Stimulated activated CD8-positive, alpha-beta memory T cell treated with anti-CD3 and anti-CD28 coated beads, Interleukin-15, amount 100 ng/mL, for 1 hour (primary cell): ENCODE measurements at places on chromosomes 7 and 10.

DNA sequence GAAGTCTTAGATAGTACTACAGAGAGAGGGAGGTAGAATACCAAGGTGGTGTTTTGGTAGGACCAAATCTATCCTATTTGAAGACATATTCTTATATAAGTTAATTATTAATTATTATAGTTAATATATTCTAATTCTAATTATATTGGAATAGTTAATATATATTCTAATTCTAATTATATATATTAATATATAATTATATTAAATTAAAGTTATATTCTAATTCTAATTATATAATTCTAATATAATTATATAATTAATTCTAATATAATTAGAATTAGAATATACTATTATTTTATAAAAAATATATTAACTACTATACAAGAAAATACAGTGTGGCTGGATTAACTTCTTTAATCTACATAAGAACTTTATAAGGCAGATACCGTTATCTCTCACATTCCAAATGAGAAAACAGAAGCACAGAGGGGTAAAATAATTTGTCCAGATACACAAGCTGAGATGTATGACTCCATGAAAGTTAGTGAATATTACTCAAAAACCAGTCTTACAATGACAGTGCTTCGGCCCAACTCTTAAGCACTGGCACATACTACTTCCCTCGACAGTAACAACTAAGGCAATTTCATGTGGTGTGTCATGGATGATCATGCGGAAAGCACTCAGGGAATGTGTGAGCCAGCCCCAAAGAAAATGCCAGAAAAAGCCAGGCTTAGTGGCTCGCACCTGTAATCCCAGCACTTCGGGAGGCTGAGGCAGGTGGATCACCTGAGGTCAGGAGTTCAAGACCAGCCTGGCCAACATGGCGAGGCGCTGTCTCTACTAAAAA is 42.6 kb downstream of the TYW1B start:
- DNase-seq, result no peak

DNA sequence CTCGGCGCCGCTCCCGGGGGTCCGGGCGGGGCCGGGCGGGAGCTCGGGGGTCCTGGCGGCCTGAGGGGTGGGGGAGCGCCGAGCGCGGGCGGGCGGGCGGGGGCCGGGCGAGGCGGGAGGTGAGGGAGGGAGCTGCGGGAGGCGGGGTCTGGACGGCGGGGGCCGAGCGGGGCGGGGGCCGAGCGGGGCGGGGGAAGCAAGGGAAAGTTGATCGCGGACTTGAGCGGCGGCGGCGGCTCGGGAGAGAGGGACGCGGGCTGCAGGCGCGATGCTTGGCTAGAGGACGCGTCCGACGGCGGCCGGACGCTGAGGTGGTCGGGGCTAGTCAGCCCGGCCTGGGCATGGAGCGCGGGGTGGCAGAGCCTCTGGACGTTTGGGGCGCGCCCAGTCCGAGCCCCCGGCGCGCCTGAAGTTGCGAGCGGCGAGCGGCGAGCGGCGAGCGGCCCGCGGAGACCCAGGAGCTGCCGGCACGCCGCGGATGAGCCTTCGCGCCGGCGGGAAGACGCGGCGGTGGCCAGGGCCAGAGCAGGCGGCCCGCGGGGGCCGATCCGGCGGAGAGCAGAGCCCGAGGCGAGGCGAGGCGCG is at the start of gene CDH23:
Gene CDH23 (plus strand): TSS at position 210 of the 585 bp plus-strand sequence. CDS start 42,912 bp downstream, outside the sequence.
- no peak for DNase-seq

- DNase-seq, result no peak
Observed at GRCh38 chr10:117175215-117175900, 21.9 kb upstream of the KCNK18 start.

GRCh38 chr7:111517549-111517951 is 44.7 kb downstream of the IMMP2L start:
- no peak for DNase-seq

DNA sequence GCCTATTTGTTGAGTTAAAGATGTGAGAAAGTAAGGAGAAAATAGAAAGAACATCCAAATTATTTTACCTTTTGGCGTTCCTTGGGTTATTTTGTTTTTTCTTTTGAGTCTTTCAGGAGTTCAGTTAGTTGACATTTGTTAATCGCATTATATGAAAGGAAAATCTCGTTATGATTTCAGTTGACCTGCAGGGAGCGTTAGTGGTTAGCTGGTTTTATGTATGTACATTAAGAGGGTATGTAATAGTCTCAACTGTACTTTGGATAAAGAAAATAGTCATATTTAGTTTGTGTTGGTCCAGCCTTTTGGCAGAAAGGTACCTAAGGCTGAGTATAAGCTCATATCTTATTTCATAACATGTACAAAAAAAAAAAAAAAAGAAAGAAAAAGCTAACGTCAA is 4.0 kb downstream of the BMPER start:
- DNase-seq, result no peak

- DNase-seq, result no peak
Observed at GRCh38 chr10:103449208-103450144, 2.7 kb downstream of the CALHM2 start.

GRCh38 chr7:134660242-134660785 is 13.7 kb downstream of the BPGM start:
- DNase-seq, result no peak

- no peak for DNase-seq
Observed at GRCh38 chr7:78563191-78563590, 764.6 kb downstream of the PHTF2 start.

GRCh38 chr7:7911369-7912123 is 57.0 kb upstream of the GLCCI1 start:
- DNase-seq, result no peak

GRCh38 chr10:2214805-2215204 is 477.5 kb upstream of the ADARB2 start:
- no peak for DNase-seq

- DNase-seq, result no peak
Observed at GRCh38 chr7:90312745-90313144, 8.4 kb downstream of the FAM237B start.

GRCh38 chr7:131409129-131409766 is 81.6 kb downstream of the MKLN1 start:
- no peak for DNase-seq

DNA sequence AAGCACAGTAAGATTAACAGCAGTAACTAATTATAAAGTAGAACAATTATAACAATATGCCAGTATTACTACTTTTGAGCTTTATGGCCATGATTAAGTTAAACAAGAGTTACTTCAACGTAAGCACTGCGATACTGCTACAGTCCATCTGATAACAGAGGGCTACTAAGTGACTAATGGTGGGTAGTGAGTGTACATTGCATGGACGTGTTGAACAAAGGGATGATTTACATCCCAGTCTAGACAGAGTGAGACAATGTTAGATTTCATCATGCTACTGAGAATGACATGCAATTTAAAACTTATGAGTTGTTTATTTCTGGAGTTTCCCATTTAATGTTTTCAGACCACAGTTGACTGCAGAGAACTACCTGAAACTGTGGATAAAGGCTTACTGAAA is 45.6 kb downstream of the TPST1 start:
- no peak for DNase-seq

DNA sequence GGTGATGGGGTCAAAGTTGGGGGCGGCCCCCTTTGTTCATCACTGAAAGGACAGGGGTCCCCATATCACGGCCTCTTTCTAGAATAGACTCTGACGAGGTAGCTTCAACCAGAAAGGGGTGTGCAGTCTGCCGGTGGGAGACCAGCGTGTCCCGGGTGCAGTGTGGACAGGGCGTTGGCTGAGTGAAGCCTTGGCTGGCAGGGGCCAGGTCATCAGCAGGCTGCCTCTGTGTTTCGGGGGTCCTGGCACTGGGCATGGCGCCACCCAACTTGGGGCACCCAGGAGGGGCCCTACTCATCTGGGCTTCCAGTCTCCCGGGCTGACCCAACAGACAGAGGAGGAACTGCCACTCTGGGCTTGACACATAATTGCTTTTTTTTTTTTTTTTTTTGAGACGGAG is 3.5 kb upstream of the AMZ1 start:
- DNase-seq, result no peak

DNA sequence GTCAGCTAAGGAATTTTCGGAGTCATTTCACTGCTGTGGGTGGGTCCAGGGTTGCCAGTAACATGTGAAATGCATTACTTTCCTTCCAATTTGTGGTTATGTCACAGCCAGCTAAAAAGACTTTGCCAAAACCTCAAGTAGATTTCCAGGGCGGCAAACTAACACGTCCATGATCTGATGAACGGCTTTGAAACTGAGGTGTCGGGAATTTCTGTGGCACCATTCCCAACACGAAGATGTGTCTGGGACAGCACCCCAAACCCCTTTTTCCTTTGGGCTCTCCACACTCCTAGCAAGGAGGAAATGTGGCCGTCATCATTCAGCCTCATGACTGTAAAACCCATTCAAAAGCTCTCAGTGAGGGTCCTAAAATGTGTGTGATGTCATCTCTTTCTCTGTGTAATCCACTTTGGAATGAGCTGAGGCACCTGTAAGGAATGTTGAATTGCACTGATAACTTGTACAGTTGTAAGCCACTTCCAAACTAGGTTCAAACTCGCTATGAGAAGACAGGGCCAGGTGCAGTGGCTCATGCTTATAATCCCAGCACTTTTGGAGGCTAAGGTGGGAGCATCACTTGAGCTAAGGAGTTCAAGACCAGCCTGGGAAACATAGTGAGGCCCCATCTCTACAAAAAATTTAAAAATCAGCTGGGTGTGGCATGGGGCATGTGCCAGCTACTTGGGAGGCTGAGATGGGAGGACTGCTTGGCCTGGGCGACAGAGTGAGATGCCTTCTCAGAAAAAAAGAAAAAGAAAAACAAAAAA is 146.1 kb upstream of the FRMD4A start:
- DNase-seq, result no peak

- DNase-seq, result no peak
Observed at GRCh38 chr7:49773218-49773935, at the start of gene VWC2. TSS of gene VWC2 (plus strand) at chr7:49773638. CDS start at chr7:49775436, 1,798 bp downstream.

DNA sequence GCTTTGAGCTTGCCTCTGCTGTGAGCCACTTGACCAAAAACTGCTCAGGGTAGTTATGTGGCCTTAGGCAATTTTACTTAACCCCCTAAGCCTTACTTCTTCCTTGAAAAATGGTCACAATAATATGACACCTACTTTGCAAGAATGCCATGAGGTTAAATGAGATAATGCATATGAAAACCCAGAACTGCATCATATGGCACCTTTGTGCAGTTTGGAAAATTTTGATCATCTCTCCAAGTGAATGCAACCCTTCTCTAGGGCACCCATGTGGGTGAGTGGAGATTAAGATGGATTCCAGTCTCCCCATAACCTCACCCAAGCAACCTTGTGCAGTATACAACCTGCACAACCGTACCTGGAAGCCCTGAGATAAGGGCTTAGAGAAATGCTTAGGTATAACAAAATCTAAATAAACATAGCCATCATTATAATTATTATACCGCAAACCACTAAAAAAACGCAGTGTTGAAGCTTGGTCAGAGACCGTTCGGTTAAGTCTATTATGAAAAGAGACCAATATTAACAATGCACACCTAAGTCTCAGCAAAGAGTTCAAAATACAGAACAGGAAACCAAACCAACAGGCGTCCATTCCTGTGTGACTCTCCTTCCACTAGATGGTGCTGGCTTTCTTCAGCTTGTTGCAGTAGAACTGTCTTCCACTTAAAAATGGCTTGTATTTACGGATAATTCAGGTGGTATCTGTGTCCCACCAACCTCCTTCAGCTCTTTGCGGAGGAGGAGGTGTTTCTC is 21.0 kb upstream of the ASB15 start:
- DNase-seq, result no peak

GRCh38 chr10:21166557-21167287 is 269.6 kb upstream of the NEBL start:
- no peak for DNase-seq

DNA sequence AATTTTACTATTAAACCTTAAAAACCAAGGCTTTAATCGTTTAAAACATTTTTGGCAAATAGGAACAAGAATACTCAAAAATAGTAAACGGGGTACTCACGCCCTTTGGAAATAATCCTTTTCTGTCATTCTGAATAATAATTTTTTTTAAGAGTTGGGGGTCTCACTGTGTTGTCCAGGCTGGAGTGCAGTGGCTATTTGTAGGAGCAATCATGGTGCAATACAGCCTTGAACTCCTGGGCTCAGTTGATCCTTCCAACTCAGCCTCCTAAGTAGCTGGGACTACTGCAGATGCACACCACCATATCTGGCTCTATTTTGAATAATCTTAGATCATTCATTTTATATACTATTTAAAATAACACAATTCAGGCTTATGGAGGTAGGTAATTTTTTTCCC is 24.9 kb downstream of the LUC7L2 start:
- DNase-seq, result no peak

DNA sequence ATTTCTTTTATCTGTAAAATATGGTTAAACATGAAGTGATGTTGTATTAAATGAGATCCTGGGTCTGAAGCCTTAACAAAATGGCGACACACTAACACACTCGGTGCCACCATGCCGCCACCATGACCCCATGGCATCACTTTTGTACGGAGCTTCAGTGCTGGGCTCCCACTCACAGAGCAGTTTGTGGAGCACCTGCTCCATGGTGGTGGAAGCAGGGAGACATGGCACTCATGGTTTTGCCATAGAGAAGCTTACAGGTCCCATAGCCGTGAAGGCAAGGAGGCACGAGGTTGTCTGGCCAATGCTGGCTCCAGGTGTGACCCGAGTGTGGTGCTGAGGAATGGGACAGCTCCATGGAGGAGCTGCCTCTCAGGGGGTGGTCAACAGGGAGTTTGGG is 63.5 kb upstream of the EN2 start:
- DNase-seq, result no peak

DNA sequence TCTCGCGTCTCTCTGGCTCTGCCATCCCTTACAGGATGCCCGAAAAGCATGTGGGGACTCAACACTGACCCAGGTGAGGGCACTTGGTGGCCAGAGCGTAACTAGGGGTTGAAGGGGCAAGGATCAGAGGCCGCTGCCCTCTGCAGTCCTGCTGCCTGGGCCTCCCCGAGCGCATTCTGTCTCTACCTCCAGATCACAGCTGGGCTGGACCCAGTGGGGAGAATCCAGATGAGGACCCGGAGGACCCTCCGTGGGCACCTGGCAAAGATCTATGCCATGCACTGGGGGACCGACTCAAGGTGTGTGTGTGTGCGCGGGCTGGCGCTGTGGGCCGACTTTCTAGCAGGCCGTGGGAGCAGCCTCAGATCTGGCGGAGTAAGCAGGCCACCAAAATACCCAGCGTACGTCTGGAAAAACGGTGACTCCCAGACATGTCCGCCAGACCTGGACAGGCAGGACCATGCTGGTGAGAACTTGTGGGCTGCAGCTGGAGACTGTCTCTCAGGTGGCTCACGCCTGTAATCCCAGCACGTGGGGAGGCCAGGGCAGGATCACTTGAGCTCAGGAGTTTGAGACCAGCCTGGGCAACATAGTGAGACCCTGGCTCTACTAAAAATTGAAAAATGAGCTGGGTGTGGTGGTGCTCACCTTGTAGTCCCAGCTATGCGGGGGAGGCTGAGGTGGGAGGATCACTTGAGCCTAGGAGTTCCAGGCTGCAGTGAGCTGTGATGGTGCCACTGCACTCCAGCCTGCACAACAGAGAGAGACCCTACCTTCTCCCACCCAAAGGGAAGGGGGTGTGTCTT is 3.2 kb downstream of the GNB2 start:
- DNase-seq, result no peak

GRCh38 chr7:146249272-146249671 is 132.7 kb downstream of the CNTNAP2 start:
- DNase-seq, result no peak

- no peak for DNase-seq
Observed at GRCh38 chr10:50508315-50509051, 115.3 kb downstream of the SGMS1 start.
